Activated naive CD8-positive, alpha-beta T cell treated with anti-CD3 and anti-CD28 coated beads for 36 hours (primary cell): ENCODE measurements at places on chromosomes 2 and 18. TPM values are rescaled to one million over a fixed set of nuclear protein-coding genes. Genes with fewer than 3 reads are reported as not detected.

- no peak for DNase-seq
Measured at GRCh38 chr2:18404708-18405107, 155.7 kb downstream of the RDH14 start.

DNA sequence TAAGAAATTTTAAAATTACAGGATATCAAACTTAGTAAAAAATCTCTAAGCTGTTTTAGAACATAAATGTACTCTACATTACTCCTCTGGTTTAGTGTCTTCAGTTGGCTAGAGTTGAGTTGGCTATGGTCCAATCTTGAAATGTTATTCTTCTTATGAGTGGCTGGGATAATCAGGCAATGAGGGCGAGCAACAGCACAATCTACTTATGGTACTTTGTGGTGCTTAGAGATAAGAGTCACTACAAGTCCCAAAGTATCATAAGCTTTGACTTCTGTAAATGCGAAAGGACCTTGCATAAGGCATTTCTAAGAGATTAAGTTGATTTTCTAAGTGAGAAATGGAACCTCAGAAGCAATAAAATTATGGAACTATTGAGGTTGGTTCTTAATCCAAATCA is 361.7 kb downstream of the GPD2 start:
- DNase-seq = no peak

DNA sequence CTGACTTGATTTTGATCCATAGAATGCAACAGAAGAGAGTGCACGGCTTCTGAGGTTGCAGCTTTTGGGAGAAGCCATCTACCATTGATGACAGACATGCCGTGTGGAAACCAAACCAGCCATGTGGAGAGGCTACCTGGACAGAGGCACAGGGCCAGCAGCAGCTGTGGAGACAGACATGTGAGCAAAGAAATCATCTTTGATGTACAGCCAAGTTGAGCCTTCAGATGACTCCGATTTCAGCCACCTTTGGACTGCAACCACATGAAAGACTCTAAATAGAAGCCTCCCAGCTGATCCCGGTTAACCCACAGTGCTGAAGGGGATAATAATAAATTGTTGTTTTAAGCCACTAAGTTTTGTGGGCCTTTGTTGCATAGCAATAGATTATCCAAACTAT is 54.2 kb downstream of the TSN start:
- no peak for DNase-seq

GRCh38 chr18:31195063-31195462 is 32.4 kb upstream of the DSC1 start:
- no peak for DNase-seq

- DNase-seq = no peak
Measured at GRCh38 chr2:37500031-37500430, 155.6 kb downstream of the QPCT start.

DNA sequence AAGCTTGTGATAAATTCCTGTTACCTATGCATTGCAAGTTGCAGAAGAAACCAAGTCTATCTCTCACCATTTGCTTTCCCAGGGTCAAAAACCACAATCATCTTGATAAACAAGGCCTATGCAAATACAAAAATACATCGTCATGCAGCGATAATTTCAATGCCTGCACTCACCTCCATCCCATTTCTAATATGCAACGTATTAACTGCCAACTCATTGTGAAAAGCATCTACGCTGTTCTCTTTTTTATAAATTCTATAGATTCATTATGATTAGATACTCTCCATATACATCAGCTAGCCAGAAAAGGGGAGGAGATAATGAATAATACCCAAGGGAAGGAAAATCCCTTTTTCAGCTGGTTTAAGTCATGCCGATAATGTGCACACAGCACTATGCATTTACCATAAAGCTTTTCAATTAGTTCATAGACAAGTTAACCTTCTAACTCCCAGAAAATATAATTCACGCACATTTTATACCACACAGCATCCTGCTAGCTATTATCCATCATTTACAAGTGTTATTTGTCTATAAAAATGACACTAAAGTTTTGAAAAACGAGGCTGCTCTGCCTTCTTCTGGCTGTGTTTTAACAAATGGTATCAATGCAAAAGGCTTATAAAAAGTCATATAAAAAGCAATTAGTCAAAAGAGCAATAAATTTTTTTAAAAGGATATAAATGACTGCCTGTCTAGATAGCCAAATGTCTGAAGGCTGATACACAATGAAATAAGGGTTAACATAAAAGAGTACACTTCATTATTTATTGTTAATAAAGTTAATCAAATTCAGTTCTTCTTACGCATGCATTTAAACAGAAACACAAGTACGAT is 77.6 kb downstream of the AFF3 start:
- no peak for DNase-seq

The DHRS9 gene
- total RNA-seq = not detected

DNA sequence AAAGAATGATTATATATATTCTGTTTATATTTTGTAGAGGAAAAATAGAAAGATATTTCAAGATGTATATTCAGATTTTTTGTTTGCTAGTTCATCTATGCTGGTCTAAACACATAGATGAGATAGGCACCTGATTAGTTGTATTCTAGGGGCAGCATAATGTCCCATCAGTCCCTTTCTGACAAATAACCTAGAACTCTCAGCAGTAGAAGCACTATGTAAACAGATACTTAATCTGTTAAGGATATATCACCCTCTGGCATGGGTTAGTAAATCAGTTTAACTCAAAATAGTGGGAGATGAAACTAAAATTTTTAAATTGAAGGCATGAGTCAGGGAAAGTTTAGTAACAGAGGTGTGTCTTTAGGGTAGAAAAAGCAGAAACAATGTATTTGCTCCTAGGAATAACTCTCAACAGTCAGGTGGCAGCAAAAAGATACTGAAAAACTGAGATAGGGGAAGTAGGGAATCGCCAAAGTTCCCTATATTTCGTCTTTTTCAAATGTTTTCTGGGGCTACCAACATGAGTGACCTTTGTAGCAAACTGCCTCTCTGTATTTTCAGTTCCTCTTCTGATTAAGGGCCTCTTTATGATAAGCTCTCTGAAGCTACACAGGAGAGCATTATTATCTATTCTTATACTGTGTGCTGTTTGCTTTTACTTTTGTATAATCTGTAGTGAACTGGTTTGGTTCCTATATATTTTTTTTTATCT is 5.7 kb downstream of the PPP1R1C start:
- DNase-seq = no peak

- no peak for DNase-seq
Measured at GRCh38 chr2:60175290-60175689, 378.2 kb downstream of the BCL11A start.

The NXPH2 gene
- total RNA-seq = not detected

The ALKAL2 gene
- total RNA-seq = not detected

DNA sequence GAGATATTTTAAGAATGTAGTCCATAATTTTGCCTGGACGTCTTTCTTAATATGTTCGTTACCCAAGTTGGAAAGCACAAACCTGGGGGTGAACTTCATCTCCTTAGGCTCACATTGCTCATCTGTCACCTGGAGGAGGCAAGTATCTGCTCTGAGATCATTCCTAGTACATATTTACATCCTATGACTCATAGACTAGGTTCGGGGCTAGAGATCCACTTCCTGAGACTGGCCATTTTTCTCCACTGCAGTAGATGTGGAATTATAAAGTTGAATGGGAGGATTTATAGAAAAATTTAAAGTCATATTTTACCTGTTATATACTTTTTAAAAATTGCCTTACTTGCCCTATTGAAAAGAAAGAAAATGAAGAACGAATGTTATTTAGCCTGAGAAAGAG is 77.5 kb upstream of the PROKR1 start:
- no peak for DNase-seq

DNA sequence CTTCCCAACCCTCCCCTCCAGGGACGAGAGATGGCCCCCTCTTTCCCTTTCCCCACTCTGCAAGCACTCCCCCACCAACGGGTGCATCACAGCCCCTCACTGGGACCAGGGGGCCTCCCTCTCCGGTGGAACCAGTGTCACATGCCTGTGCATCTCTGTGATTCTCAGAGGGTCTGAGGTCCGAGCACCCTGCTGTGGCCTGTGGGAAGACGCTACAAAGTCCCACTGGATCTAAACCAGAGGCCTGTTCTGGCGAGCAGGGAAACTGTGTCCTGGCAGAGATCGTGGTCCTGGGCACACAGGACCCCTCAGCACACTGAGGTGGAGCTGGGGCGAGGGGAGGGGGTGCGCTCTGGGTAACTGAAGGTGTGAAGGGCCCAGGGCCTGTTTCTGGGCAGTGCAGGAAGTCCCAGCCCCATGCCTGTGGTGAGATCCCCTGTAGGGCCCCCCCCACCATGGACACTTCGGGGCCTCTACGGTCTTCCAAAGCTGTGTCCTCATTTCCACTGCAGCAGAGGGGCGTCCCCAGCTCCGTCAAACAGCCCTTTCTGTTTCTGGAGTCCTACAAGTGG is 8.0 kb downstream of the SNORC start:
- no peak for DNase-seq

The RPL37A gene
- total RNA-seq = 3,940 TPM

DNA sequence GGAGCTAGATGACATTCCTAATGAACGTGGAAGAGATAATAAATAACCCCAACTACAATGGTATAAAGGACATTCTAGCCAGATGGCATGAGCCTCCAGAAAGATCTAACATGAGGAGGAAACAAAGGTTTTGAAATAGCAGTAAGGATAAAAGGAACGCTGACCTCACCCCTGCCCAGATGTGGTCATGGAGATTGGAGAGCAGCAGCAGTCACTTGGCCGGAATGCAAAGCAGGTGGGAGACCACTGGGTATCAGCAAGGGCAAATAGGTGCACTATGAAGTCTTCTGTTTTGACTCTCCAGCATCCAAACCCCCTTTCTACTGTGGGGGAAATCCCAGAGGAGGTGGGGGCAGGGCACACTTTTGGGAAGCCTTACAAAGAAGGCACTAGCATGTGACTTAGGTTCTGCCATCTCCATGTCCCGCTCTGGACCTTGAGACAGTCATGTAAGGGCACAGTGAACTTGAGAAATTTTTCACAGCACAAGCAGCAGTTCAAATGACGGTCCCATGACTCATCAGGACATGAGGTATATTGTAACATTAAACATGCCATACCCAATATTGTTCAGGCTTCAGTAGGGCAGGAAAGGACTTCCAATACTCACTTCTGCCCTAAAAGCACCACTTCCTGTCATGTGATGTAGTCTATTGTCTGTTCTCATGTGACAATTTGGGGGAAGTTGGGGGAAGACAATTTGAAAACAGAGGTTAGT is 55.2 kb downstream of the METTL4 start:
- DNase-seq = no peak

The FBXO15 gene
- total RNA-seq = 3.8 TPM

The NDUFV2 gene
- 307 TPM for total RNA-seq

DNA sequence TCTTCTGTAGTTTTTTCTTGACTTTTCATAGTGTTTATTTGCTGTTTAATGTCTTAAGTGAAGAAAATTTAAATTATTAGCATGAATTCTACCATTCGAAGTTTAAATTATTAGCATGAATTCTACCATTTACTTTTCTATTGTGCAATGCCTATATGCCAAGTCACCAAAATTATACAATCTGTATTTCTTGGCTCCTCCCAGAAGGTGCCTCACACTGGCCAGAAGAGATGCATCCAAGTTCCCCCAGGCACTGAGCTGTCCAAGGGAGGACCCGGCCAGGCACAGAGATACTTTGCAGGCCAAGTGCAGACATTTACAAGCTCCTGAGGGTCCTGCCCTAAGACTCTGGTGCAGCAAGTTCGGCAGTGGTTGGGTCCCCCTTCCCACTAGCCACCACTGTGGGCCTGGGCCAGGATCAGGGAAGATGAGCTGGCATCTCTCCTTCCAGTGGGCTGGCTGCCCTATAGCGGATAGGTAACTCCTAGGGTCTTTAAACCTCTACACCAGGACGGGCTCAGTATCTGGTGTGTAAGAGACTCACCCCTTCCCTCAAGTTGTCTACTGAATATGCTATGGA is 31.3 kb downstream of the TMEM247 start:
- DNase-seq = no peak

DNA sequence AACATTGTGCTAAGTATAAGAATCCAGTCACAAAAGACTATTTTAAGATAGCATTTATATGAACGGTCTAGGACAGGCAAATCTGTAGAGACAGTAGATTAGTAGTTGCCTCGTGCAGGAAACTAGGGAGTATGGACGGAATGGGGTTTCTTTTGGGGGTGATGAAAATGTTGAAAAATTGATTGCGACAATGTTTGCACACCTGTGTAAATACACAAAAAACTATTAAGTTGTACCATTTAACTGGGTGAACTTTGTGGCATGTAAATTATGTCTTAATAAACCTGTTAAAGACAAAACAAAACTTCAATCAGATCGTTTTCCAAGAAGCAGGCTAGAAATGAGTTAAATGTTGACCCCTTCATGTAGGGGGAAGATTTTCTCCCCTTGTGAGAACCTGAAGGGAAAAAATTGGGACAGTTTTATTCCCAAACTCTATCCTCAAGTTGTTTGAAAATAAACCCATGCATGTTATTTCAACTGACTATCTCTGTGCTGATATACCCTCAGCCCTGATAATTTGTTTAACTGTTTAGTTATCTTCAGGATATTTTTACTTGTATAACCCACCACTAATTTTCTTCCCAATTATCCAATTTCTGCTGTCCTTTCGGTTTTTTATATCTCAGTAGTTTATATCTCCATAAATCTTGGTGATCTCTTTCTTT is 87.2 kb downstream of the CAMKMT start:
- no peak for DNase-seq
